Small intestine (tissue), 16 donors: ENCODE measurements at places on chromosomes 11 and 22.

GRCh38 chr11:83711106-83711527, 424.9 kb upstream of the CCDC90B start:
- DNase-seq, result peak; percentile 63

DNA sequence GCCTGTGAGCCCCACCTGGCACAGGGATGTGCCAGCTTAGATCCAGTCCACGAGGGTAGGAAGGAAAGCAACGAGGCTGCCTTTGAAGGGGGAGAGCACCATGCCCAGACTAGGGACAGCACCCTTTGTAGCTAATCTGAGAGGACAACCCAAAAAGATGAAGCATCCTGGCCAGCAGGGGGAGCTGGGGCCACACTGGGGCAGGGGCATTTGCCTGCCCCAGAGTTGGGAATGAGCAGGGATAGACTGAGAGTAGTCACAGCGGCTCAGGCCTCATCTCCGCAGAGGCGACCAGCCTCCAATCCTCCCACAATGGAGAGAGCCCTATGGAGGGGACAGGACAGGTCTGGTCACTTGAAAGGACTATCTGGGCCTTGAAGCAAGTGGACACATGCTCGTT, 16.4 kb downstream of the LMO1 start:
- no peak for DNase-seq

DNA sequence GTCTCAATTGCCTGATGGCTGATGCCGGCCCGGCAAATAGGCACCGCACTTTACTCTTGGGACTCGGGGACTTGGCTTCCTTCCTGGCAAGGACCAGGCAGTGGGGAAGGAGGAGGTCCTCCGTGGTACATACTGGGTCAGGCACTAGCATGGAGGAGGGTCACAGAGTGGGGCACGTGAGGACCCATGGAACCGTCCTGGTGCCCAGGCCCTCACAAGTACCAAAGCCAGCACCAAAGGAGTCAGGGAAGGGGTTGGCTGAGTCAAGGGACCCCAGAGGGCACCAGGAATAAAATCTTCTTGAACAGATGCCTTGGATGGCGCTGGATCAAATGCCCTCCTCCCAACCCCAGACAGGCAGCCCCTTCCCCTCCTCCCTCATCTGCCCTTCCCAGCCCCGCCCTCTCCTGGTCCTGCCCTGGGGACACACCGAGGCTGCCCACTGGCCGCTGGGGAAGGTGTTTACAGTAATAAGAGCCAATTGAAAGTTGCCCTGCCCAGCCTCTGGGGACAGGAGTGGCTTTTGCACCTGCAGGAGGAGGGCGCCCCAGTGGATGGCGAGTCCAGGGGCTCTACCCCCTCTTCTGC, 5.6 kb upstream of the CARNS1 start:
- peak; percentile 53 for DNase-seq

- no peak for DNase-seq
Observed at GRCh38 chr11:11940551-11940950, 67.9 kb downstream of the DKK3 start.

DNA sequence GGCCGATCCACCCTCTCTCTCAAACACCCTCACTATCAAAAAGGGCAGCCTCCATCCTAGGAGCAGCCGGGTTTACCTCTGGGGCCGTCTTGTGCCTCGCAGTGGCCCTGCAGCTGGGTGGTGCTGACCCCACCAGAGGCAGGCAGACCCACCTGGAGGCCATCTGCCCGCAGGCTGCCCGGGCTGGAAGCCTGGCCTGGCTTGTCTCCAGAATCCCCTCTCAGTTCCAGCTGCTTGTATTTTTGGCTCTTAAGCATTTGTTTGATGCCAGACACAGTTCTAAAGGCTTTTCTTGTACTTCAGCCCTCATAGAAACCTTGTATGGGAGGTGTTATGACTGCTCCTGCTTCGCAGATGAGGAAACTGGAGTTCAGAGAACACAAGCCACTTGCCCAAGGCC, 4.2 kb upstream of the NFAM1 start:
- DNase-seq, result no peak

DNA sequence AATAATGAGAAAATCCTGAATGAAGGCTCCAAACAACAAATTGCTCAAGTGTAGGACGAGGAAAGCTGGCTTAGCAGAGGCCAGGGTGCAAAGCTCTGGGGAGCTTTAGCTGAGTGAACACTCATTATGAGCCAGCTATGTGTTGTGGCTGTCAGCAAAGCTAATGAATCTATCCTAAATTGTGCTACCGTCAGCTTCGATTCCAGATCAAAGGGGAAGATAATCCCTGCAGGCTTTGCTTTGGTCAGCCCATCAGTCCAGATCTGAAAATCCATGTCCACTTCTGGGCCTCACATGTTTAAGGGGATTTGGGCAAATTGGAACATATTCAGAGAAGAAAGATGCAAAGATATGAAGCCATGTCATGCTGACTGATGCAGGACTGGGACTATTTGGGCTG, 180.9 kb upstream of the ZBED5 start:
- no peak for DNase-seq

DNA sequence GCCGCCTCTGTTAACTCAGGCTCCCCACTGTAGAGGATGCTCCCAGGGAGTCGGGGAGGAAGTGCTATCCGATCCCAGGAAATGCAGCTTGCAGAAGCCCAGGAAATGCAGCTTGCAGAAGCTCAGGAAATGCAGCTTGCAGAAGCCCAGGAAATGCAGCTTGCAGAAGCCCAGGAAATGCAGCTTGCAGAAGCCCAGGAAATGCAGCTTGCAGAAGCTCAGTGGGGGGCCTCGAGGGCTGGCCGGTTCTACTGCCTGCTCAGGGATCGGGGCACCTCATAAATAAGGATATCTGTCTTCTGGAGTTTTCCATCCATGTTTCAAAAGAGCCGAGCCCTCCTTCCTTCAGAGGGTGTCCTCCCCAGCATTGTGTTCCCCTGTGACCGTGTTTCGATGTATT, 25.1 kb upstream of the SMIM38 start:
- DNase-seq, result no peak

GRCh38 chr11:116439361-116439677, 333.5 kb downstream of the BUD13 start:
- DNase-seq, result no peak

DNA sequence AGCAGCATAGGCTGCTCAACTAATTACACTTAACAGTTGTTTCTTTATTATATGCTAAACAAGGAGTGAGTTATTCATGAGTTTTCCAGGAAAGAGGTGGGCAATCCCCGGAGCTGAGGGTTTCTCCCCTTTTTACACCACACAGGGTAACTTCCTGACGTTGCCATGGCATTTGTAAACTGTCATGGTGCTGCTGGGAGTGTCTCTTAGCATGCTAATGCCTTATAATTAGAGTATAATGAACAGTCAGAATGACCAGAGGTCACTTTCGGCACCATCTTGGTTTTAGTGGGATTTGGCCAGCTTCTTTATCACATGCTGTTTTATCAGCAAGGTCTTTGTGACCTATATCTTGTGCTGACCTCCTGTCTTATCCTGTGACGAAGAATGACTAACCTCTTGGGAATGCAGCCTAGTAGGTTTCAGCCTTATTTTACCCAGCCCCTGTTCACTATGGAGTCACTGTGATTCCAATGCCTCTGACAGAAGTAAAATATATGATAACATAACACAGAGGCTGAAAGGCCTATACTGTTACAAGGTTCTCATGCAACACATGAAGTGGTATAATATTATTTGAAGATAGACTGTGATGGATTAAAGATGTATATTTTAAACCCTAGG, 41.3 kb upstream of the RDX start:
- peak; percentile 68 for DNase-seq

GRCh38 chr11:123365955-123366354, 64.1 kb upstream of the GRAMD1B start:
- DNase-seq, result no peak

DNA sequence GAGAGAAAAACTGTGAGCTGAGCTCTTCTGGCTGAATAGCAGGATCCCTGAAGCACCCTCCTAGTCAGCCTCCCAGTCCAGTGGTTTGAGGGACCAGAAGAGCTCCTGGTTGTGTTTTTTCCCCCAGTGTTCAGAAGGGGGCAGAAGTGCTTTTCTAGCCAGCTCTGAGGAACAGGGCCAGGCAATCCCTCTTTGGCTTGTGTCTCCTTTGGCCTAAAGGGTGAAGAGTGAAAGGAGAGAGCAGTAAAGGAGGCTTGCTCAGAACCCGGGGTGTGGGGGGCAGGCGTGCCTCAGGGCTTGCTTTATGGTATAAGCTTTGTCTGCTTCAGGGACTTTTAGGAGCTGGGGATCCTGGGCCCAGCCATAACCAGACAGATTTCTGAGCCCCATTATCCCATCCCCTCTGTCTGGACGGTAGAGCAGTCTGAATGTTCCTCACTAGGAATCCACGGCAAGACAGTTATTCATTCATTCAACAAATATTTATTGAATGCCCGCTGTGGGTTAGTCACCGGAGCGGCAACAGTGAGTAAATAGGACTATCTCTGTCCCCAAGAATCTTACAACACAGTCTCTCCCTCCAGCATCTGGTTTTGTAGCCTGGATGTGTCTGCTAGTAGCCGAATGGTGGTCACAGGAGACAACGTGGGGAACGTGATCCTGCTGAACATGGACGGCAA, 14.5 kb downstream of the ACP2 start:
- peak; percentile 59 for DNase-seq

GRCh38 chr11:94837317-94837716, 69.2 kb downstream of the AMOTL1 start:
- no peak for DNase-seq

GRCh38 chr11:3121931-3122774, 43.0 kb downstream of the OSBPL5 start:
- no peak for DNase-seq

DNA sequence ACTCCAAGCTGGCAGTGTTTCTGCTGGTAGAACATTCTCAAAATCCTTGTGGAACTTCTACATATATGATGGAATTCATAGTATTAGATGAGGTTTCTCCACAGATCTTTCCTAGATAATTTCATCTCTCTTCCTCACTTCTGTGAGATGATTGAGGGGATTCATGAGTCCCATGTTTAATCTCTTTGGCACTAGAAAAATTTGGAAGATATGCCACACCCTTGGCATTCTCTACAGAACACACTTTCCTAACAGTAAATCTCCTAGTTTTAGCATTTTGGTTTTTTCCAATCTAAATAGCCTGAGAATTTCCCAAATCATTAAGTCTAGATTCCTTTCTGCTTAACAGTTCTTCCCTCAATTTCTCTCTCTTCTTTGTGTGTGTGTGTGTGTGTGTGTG, 35.3 kb downstream of the MED15 start:
- no peak for DNase-seq

DNA sequence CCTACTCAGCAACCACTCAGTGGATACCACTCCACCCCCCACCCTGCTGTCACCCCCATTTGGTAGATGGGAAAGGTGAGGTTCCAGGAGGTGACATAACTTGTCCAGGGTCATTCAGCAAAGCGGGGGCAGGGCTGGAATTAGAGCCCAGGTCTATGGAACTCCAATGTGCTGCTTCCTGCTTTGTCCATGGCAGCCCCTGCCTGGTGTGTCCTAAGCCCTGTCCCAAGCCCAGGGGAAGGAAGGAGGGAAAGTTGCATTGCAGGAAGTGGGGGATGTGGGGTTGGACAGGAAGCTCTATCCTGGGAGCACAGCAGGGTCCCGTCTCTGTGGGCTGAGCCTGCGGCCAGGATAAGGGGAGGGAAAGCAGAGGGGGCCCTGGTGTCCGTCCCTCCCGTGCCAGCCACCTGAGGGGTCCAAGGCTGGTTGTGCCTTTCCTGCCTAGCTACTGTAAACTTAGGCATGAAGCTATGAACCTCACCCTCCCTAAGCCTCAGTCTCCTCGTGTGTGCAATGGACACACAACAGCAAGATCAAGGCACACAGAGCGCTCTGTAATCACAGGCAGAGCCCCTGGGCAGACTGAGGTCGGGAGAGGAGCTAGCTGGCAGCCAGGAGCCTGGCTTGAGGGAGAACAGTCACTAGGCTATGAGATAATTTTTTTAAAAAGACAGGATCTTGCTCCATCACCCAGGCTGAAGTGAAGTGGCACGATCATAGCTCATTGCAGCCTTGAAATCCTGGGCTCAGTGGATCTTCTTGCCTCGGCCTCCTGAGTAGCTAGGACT, 12.9 kb downstream of the GAL3ST1 start:
- DNase-seq, result no peak

GRCh38 chr11:16895306-16895705, 118.9 kb downstream of the PLEKHA7 start:
- DNase-seq, result no peak

DNA sequence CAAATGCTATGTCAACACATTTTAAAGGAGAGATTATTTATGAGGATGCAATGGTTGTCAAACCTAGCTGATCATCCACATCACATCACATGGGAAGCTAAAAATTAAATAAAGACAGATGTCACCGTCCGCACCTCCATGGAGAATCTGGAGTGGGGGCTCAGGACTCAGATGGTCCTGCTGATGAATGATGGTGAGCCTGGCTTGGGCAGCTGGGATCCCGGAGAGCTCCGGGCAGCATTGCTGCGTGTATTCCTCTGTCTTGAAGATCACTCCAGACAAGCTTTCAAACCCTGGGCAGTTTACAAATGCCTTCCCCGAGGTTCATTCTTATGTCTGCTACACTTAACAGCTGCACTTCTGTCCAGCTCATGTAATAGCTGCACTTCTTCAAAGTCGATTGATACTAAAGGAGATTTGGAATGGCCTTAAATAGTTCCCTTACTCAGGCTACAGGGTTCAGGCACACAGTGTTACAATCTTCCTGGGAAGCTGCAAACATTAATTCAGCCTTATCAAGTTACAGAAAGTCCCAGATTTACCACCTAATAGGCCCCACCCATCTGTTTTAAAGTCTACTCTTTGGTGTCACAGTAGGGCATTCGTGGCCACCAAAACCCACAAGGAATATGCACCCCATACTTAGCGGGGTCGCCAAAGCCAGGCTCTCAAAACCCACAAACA, 34.7 kb upstream of the CSNK2A3 start:
- no peak for DNase-seq

DNA sequence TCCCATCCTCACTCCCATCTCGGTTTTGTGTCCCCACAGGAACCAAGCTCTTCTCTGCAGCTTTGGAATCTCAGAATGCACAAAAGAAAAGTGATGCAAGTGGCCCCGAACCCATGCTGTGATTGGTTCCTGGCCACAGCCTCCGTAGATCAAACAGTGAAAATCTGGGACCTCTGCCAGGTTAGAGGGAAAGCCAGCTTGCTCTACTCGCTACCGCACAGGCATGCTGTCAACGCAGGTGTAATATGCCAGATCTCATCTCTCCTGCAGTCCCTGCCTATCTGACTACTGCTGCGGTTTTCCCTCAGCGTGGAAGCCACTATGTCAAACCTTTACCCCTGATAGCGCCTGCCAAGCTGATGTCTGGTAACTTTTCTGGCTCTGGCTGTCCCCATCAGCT, 200.5 kb upstream of the LRRC4C start:
- DNase-seq, result no peak

GRCh38 chr11:43503417-43503816, 144.7 kb downstream of the TTC17 start:
- DNase-seq, result no peak
